ENCODE measurements at places on chromosomes 5 and 9.

GRCh38 chr5:130692770-130693169 lies 472.3 kb downstream of the HINT1 start:
- no peak for DNase-seq

DNA sequence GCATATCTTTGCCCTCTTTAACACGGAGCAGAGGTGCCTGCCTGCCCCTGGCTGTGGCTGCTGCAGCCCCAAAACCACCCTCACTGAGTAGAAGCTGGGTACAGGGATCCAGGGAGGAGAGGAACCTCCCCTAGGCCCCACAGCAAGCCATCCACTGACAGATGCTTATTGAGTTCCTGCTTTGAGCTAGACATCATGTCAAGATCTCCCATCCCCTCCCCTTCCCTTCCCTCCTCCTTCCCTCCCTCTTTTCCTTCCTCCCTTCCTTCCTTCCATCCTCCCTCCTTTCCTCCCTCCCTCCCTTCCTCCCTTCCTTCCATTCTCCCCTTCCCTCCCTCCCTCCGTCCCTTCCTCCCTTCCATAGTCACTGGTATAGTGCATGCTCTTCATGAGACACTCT lies 29.3 kb downstream of the GOLGA2 start:
- DNase-seq, result no peak

DNA sequence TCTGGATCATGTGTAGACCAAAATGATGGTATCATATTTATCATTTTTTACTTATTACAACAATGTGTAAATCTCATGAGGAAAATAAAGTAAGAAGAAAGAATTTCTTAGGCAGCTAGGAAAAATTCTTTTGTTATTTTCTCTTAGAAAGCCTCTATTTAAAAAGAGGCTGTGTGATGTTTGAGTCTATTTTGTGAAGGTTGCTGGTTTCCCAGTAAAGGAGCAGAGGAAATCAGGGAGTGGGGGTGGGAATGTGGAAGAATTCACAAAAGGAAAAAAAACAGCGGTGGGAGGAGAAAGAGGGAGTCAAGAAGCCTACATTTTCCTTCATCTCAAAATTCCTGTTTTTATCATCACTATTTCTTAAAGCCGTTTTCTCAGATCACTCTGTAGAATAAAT lies 20.1 kb downstream of the PTCH1 start:
- no peak for DNase-seq

GRCh38 chr5:162248107-162248713 lies 180.6 kb downstream of the GABRG2 start:
- no peak for DNase-seq

DNA sequence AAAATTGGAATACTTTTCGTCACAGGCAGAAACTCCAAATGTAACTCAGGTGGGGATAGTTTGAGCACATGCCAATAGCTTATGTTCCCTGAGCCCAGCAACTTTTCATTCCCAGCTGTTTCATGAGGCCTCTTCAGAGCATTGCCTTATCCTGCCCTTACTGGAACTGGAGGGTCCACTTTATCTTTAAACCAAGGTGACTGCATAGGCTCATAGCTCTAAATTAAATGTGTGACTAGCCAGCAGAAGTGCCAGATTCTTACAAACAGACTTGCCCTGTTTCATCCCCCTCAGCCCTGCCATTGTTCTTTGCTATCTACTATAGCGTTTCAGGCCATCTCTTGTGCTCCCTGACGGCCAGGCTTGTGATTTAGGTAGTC lies 8.1 kb upstream of the LCP2 start:
- DNase-seq, result no peak

DNA sequence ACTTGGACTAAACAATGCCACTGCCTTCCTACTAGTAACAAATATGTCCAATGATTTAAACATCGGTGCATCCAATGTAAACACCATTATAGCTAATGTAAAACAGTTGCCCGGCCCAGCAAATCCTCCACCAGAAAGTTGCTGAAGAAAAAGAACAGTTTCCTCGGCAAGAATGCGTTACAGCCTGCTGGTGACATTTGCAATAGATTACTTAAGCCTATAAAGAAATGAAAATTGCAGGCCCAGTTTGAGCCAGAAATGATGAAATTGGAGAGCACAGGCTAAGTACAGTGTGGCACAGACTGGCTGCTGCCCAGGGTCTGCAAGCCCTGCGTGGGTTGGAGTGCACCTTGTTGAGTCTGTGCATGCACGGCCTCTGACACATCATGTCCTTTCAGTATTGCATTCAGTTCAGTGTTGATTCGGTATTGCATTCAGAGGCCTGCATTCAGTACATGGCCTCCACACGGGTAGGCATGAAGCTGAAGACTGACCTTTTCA lies 406.0 kb upstream of the KLF4 start:
- DNase-seq, result peak; percentile 43

- DNase-seq, result no peak
These were observed 127.5 kb upstream of the PLCXD3 start for GRCh38 chr5:41637869-41638268.

- DNase-seq, result no peak
These were observed 26.5 kb upstream of the PCSK1 start for GRCh38 chr5:96459313-96460121.

- no peak for DNase-seq
These were observed 220.4 kb upstream of the IRX4 start for GRCh38 chr5:2102819-2103776.

- DNase-seq, result peak; percentile 75
These were observed 4.0 kb downstream of the ENC1 start for GRCh38 chr5:74636552-74636951.
